ENCODE measurements at places on chromosomes 12 and 14.

DNA sequence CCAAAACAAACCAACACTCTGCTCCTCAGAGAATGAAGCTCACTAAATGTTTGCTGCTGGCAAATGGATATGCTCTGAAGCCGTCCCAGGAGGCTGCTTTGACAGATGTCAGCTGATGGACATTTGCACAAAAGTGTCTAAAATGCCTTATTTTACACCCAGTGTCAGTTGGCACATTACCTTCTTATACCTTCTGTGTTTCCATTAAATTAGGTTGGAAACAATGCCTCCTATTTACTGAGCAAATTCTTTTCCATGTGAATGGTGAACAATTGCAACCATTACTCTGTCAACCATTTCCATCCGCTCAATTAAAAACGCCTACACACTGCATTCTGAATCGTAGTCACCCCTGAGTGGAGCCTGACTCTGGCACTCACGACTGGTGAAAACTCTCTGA lies 1679.9 kb upstream of the FLRT2 start:
- no peak for DNase-seq

- DNase-seq: peak; percentile 43
These were observed 31.9 kb downstream of the CCDC91 start for GRCh38 chr12:28222081-28222700.

DNA sequence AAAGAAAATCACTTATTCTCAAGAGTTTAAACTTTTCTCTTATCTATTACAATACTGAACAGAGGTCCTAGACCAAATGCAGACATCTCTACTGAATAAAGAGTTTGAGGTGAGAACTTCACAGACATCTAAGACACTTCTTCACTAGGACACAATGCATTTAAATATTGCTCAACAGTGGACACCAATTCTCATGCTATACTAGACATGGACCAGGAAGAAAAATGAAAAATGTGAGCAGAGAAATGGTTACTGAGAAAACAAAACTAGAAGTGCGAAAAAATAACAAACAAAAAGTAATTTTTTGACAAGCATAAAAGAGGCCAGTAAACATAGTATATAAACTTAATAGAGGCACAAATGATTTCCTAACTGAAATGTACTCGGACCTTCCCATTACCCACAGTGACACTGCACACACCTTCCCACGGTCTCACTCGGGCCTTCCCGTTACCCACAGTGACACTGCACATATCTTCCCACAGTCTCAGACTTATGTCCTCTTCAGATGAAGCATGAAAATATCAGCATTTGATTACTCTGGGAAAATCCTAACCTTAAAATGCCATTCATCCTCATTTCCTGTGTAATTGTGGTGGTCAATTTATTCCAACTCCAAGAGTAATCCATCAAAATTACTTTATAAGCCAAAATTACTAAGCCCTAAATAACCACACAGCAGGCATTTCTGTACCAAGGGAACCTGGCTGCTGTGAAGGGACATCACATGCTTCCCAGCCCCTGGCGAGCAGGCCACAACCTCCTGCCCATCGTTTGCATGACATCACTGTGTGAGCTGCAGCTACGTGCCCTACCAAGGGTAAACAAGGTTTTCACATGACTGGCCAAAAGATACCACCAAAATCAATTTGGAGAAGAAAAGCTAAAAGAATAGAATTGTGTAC lies 6.4 kb downstream of the SLC15A4 start:
- DNase-seq: no peak

DNA sequence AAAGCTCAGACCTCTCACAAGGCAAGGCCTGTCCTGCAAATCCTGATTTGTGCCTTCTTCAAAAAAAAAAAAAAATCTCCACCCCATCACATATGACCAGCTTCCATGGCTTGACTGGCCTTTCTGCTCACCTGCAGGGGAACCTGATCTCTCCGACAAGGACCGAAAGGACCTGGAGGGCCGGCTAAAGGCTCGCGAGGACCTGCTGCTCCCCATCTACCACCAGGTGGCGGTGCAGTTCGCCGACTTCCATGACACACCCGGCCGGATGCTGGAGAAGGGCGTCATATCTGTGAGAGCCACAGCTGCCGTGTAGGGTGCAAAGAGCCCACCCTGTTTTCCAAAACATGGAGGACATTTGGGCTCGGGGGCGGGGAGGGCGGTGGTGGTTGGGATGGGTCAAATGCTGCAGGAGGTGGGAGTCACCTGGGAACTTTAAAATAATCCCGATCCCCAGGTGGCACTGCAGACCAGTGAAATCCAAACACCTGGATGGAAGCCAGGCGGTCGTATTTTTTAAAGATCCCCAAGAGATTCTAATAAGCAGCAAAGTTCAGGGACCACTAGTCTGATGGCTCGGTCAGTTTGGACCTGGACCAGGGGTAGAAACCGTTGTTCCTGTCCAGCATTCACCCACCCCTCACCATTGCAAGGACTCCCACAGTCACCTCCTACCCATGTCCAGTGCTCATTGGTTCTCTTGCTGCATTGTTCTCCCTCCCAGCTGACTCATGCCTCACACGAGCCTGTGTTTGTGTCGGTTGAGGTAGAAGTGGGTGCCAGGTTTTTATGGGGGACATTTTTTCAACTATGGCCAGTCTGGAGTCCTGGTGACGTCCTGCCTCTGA lies 44.8 kb downstream of the FOXN4 start:
- no peak for DNase-seq

DNA sequence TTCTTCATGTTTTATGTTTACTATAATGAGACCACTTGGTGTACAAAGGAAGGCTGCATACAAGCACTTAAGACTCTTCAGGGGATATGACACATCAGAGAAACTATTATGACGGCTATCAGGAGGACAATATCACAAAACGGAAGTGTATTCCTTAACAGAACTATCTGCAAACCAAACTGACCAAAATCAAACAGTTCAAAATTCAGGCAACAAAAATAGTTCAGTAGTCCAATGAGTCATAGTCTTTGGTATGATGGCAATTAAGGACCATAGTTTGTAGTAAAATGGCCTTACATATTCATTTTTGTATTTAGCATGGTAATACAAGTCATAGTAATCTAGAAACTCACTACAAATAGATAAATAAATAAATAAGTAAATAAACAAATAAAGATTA lies 1638.7 kb upstream of the SEL1L start:
- no peak for DNase-seq

- DNase-seq: peak; percentile 20
These were observed 446 bp downstream of the PPP1R12A start for GRCh38 chr12:79934281-79935020.

DNA sequence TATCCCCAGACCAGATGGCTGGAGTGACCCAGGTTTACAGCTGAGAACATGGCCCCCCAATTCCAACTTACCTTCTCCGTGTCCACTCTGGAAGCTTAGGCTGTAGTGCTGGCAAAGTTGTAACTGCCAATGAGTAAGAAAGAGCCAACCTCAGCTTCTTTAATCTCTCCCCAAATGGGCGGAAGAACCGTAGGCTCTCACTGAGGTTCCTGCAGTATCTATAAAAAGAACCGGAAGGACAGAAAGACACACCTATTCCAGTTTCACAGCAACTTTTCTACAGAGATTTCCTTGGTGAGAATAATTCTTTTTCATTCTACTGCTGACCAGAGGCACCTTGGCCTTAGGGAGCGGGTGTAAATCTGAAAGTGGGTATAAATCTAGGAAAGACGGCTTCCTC lies at the start of gene GPRC5D:
TSS of gene GPRC5D (minus strand) at position 135 of the 400 bp plus-strand sequence. CDS start 1,786 bp downstream, outside the sequence.
- no peak for DNase-seq

DNA sequence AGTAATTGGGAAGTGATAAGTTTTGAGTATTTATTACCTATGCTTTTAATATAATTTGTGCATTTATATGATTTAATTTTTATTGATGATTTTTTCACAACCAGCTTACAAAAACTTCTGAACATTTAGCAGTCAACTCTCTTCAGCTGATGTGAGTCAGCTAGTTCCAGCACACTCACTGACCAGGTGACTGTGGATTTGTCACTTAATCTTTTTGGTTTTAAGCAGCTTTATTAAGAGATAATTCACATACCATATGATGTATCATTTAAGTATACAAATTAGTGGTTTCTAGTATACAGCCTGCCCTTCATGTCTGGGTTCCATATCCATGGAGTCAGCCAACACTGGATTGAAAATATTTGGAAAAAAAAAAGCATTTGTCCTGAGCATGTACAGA lies 103.5 kb downstream of the SYNE2 start:
- no peak for DNase-seq

DNA sequence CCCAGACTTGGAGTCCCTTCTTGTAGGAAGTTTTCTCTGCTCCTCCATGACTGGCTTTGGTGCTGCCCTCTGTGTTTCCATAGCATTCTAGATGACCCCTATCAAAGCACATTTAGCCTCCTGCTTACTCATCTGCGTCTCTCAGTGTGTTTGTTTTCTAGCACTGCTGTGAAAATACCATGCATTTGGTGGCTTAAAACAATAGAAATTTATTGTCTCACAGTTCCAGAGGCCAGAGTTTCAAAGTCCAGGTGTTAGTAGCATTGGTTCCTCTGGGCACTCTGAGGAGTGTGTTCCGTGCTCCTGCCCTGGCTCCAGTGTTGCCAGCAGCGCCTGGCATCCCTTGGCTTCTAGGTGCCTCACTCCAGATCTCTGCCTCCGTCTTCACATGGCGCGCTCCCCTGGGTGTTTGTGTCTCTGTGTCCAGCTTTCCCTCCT lies 86.1 kb downstream of the CACNA1C start:
- no peak for DNase-seq

- no peak for DNase-seq
These were observed 206.4 kb downstream of the PIK3C2G start for GRCh38 chr12:18467620-18468245.

DNA sequence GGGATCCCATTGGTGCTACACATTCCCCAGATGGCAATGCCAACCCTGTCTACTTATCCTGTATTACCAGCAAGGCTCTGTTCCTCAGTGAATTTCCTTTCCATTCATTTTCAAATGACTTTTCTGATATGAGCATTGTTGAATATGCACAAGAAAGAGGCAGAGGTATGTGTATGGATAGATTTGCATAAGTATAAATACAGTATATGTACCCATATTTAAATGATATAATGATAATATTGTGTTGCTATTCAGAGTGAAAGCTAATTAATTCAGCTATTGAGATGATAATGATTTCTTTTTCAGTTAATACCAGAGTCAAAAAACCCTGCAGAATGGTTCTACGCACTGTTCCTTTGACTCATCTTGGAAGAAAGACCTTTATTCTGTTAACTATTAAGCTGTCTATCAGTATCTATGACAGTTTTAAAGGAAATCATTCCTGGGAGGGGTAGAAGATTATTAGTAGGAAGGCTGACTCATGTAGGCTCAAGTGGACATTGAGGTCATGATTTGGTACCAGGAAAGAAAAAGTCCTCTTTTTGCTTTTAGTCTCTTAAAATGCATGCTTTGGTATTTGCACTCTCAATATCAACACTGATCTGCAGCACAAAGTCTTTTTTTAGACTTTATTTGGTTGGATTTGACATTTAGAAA lies 44.9 kb upstream of the GAS2L3 start:
- DNase-seq: no peak

DNA sequence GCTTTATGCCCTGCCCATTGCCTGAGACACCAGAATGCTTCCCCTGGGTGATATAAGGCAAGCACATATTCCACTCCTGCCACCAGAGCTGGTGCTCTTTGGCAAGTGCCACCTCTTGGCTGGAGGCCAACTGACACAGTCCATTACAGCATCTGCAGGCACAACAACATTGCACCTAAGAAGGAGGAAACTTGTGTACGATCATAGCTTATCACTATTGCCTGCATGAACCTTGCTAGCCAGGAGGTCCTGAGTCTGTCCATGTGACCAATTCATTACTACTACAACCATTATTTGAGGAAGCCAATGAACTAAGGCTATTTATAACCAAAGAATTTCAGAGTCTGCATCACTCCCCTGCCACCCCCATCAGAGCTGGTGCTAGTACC lies 119.8 kb upstream of the SCAF11 start:
- DNase-seq: no peak

DNA sequence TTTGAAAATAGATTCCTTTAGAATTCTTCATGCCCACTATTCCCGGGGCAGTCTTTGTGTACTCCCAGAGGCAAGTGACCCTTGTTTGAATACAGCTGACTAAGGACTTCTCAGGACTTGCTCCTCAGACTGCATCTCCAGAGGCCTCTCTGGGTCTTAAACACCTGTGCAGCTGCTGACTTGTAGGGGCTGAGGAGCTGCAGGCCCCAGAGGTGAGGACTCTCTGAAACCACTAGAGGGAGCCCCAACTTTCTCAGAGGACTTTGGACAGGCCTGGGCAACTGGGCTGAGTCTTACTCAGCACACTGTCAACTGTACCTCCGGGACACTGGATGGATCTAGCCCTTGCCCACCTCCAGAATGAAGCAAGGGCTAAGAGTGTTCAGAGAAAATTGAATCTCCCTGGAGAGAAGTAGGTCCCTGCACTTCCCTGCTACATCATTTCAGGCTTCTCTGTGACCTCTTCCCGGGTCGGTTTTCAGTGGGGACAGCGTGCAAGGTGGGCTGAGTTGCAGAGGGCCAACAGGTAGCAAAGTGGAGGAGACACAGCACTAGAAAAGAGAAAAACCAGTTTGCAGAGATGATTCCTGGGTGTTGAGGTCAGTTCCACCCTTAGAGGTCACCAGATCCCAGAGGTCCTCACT lies 164.6 kb downstream of the TMEM117 start:
- no peak for DNase-seq

DNA sequence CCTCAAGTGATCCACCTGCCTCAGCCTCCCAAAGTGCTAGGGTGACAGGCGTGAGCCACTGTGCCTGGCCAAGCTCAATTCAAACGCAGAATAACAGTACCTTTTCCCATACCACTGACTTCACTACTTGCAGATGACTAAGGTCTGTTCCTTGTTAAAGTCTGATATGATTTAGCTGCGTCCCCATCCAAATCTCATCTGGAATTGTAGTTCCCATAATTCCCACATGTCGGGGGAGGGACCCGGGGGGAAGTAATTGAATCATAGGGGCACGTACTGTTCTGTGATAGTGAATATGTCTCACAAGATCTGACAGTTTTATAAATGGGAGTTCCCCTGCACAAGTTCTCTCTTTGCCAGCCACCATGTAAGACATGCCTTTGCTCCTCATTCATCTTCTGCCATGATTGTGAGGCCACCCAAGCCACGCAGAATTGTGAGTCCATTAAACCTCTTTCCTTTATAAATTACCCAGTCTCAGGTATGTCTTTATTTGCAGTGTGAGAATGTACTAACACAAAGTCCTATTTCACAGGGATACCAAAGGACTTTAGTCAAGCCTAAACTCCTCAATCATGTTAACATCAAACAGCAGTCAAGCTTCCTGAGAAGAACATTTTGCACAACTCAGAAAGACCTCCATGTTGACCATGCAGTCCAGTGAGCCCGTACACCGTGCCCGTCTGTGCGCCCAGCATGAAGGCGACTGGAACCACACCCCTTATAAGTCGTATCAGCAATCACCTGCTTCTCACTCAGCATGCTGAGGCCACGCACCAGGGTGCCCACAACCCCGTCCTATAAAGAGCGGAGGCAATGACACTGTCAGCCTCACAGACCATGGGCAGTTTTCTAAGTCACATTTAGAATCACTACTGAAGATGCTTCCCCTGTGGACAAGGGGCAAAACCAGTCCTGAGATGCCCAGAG lies 36.9 kb downstream of the FOXN3 start:
- DNase-seq: no peak

- DNase-seq: no peak
These were observed 22.3 kb downstream of the DDX24 start for GRCh38 chr14:94058674-94059138.
